H9 (cell line): ENCODE measurements at places on chromosomes 4 and X. TPM values are rescaled to one million over a fixed set of nuclear protein-coding genes. Genes with fewer than 3 reads are reported as not detected.

DNA sequence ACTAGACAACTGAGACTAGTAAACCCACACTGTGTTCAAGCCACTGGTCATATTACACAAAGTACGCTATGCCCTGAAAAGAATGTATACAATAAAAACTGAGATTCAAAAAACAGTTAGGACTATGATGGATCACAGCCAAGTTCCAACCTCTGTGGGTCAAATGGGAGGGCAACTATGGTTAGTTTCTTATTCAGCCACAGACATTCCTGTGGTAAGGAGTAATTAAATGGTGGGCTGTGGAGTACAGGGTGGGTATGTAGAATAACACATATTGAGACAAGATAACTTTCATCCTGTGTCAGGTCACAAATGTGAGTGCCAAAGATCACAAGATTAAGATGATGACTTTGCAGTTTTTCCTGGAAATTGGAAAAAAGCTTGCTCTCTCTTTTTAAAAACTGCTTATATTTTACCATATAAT is 167.2 kb downstream of the NPNT start:
- H3K4me1 ChIP-seq, result peaks cover 4% of the 10 kb centered on the region; the same call in 1 of the 2 replicates
- DNase-seq, result no peak
- H3K4me3 ChIP-seq, result no peak overlapping the region
- H3K36me3 ChIP-seq, result no peaks in the 10 kb centered on the region
- no peak overlapping the region for H3K27ac ChIP-seq

DNA sequence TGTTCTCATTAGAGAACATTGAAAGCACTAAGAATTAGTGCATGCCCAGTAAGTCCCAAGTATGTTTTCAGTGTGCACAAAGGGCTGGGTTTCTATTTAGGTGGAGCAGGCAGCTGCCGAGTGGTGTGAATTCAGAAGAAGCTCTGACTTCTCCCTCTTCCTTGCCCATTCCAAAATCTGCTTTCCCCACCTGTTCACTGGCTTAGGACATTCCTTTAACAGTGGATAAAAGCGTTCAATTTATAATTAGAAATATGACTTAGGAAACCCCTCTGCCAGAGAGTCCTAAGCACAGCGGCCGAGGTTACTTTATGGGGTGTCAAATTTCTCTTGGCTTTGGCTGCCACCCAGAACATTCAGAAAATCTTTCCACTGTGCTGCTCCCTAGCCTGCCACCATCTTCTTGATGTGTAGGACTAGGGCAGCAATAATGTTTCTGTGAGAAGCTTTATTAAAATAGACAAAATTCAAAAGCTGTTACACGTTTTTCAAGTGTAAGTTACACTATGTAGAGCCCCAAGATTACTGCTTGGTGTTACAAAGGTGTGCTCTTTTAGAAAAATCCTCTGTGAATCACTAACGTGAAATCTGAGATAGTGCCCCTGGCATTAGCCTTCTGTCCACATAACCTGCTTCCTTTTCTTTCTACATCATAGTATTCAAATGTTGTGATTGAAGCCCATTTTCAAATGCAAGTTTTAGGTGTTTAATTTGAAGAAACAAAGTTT is 191.6 kb upstream of the ANKRD50 start:
- H3K27me3 ChIP-seq, result no peaks in the 10 kb centered on the region
- peaks cover 4% of the 10 kb centered on the region; the same call in 1 of the 2 replicates for H3K36me3 ChIP-seq
- no peak for DNase-seq
- no peaks in the 10 kb centered on the region; the same call in 1 of the 2 replicates for H3K4me1 ChIP-seq

DNA sequence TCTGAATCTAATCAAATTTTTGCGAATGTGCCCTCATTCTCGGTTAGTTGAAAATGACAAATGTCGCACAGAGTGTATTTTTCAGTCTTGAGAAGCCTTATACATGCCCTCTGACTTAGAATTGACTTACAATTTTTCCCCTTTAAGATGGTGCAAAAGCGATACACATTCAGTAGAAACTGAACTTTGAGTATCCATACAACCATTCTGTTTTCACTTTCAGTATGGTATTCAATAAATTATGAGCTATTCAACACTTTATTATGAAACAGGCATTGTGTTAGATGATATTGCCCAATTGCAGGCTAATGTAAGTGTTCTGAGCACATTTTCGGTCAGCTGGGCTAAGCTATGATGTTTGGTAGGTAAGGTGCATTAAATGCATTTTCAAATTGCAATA is 43.4 kb downstream of the SLC9A7 start:
- H3K36me3 ChIP-seq, result peaks cover 4% of the 10 kb centered on the region; the same call in 1 of the 2 replicates
- H3K4me3 ChIP-seq, result no peak overlapping the region
- 0 out of 2 replicates have a peak, but pooled peaks cover 2% of the 10 kb centered on the region for H3K4me1 ChIP-seq
- no peak overlapping the region for H3K27ac ChIP-seq

The COL25A1 gene
- 4.2 and 4.6 TPM in 2 replicates for total RNA-seq

The AKAP17A gene
- 39.7 and 42.1 TPM in 2 replicates for total RNA-seq

The MTMR8 gene
- 5.2 and 5.9 TPM in 2 replicates for total RNA-seq

The FAM156B gene
- total RNA-seq, result 11.2 and 13.7 TPM in 2 replicates

The GPR173 gene
- total RNA-seq, result 4.5 and 5.4 TPM in 2 replicates
